SHP77 treated with DMSO at 0.1 percent for 48 hours (cell line): ENCODE measurements at places on chromosomes 1 and 21.

GRCh38 chr1:14924455-14925331, 228.9 kb upstream of the TMEM51 start:
- no peak for DNase-seq

DNA sequence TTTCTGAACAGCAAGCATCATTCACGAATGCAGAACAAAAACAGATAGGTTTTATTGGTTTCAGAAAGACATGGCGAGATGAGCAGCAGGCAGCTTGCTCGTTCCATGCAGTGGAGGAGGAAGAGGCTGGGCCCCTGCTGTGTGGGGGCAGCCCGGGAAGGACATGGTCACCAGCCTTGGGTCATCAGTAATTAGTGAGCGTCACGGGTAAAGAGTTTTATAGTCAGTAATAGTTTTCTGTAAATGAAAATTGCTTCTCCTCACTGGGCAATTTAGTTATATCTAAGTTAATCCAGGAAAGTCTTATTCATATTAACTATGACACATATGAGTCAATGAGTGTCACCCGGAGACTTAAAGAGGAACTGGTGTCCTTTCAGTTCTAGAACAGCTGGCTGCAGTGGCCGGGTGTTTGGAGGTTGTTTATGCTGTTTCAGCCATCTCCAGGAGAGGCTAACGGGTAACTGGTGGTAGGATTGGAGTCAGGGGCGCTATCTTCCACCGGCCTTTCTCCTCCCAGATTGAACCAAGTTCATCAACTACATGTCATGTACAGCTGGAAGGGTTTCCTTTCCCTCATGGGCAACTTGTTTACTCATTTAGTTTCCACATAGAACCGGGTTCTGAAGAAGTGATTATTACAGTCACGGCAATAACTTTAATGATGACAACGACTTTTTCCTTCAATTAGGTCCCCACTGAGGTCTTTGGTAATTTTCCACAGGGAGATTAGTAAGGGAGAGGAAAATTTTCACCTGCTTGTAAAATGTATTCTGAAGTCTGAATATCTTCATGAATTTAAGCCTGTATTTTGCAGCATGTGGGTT, 34.6 kb upstream of the SLC45A1 start:
- no peak for DNase-seq

DNA sequence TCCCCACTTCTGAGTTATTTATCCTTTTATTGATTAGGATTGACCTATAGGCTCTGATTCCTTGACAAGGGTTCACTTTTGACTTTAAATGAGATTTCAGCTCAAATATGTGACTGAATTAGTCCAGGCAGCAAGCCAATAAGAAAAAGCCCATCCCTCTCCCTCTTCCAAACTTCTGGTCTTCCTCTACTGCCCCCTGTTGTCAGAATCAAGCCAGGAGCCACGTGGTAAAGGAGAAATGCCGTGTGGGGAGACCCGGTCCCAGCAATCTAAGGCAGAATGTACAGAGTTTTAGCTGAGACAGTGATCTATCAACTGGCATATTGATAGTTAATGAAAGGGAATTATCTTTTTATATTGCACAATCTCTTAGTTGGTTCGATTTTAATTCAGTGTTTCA, 5.2 kb downstream of the ADAMTS5 start:
- DNase-seq = no peak

DNA sequence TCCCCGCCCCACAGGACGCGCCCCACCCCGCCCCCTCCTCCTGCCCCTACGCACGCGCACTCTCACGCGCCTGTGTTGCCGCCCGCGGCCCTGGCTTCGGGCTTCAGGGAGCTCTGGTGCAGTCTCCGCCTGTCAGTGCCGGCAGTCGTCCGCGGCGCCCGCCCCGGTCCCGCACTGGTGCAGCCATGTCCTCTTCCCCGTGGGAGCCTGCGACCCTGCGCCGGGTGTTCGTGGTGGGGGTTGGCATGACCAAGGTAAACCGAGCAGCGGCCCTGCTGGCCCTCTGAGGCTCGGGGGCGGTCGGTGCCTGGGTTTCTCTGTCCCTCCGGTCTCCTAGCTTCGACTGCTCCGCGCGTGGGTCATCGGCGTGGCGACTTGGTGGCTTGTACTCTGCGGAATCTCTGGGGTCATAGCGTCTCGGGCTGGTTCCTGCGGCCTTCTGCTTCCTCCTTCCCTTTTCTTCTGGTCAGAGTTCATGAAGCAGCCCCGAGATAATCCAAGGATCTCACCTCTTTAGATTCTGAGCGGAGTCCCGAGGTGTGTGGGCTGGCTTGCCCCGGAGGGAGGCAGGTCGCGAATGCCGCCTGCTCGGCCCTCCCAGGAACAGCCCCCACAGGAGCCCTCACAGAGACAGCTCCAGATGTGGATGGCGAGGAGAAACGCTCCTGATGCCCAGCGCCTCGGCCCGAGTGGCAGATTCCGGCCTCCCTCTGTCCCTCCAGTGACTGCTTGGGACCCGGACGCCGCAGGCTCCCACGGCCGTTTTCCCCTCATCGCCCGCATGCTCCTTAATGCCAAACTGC, at the start of gene SCP2:
SCP2 (plus strand) TSS at position 65 of the 803 bp plus-strand sequence; CDS start at position 186, 121 bp downstream.
- DNase-seq = no peak

DNA sequence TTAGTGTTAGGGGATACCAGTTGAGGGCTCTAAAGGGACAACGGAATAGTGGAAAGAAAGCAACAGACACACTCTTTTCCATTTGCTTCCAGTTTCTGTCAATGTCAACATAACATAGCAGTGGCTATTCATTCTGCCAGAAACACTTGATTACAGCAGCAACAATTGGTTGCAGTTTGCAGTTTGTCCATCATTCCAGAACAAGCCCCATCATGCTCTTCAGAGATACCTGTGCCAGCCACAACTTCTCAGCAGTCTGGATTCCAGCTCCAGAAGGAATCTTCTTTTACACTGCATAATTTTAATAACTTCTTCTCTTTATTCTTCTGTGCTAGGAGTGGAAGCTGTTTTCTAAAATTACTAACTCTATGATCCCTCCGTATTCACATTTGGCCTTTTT, 1521.4 kb downstream of the PLA2G4A start:
- DNase-seq = no peak

GRCh38 chr1:48216313-48216712, 6.2 kb upstream of the SLC5A9 start:
- DNase-seq = no peak

- no peak for DNase-seq
Measured at GRCh38 chr1:238777551-238777950, 608.8 kb upstream of the CHRM3 start.

DNA sequence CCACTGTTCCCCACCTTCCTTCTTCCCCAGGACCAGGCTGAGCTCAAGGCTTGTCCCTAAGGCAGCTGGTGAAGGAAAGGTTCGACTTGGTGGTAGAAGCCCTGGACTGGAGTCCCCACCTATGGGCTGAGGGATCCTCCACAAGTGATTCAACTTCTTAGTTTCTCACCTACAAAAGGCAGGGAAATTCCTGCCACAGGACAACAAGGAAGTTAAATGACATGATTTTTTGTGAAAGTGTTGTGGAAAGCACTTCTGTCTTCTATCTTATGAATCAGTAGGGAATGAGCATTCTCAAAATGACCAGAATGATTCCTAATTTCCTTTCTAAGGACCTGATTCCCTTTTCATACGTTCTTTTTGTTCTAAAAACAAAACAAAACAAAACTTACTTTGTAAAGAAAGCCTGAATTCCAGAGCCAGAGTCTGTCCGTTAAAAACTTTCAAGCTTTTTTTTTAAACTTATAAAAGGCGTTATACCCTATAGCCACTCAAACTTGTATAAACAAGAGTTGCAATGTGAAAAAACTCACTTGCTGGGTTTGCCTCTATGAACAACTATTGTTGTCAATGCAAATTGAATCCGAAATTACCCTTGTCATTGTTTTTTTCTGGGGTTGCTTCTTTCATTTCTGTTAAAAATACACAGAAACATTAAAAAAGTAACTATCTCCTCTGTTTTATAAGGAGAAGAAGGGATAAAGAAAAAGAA, 12.2 kb downstream of the KCNJ15 start:
- DNase-seq = no peak

DNA sequence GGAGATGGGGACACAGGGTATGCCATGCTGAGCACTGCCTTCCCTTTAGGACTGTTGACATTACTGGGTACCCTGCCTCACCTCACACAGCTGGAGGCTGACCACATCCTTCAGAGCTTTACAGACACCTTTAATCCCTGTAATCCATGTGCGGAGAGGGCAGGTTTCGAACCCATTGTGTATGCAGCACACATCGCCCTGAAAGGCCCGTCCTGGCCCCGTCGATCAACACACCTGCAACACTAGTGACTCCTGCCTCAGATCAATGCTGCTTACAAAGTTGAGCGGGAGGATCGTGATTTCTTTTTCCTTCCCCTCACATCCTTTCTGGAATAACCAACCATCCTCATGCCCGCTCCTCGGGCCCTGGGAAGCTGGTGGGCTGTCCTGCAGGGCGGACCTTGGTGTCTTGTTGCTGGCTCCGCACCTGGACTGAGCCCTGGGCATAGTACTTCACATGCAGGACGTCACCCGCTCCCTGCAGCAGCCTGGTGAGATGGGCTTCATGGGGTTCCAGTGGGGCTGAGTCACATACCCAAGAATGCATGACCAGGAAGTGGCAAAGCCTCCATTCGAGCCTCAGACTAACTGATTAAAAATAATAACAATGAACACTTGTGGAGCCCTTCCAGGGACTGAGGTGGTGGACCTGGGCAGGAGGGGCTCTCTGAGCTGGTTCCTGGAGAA, 403.6 kb downstream of the PTPRU start:
- no peak for DNase-seq

GRCh38 chr1:20932437-20932977, 145.4 kb upstream of the HP1BP3 start:
- no peak for DNase-seq

- DNase-seq = no peak
Measured at GRCh38 chr1:160837558-160838205, 25.0 kb downstream of the CD244 start.

DNA sequence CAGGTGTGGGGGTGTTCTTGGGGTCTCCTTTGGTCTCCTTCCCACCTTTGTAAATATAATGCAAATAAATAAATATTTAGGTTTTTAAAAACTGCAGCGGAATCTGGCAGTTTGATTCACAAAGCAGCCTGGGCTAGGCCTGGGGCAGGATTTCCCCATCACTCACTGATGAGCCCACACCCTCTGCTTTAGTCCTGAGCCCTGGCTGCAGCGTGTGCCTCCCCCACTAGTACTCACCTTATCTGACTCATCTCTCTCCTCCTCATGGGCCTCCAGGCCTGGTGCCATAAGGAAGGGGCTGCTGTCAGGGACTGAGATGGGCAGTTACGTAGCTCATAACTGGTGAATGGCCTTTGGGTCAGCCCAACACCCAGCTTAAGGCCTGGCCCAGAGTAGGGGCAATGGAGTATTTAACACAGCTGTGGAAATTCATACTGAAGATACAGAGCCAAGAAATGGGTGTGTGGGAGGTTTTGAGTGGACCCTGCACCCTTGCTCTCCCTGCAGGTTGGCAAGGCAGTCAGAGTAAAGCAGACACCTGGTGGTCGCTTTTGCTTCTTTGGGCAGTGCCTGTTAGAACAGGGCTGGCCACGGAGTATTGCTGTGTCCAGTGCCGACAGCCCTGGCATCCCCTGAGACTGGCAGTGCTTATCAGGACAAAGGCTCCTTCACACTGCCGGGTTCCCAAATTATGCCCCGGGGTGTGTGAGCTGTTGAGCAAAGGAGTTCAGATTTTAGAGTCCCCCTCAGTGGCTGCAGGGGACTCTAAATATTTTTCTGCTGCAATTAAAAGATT, 39.7 kb downstream of the AZIN2 start:
- no peak for DNase-seq

DNA sequence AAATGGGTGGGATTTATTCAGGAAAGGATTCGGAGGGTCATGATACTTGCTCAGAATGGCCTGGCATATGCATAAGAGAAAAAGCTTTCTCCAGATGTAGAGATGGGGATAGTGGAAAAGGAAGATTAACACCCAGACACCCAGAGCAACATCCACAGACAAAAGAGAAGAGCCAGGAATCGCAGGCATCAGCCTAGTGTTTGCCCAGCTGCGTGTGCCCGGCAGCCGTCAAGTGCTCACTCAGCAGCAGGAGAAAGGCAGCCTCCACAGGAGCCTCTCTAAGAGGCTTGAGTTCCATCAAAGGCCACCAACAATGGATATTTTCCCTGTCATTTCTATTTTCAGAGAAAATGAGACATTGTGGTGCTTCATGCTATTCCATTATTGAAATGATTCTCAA, 54.7 kb downstream of the NTPCR start:
- DNase-seq = peak; percentile 89

DNA sequence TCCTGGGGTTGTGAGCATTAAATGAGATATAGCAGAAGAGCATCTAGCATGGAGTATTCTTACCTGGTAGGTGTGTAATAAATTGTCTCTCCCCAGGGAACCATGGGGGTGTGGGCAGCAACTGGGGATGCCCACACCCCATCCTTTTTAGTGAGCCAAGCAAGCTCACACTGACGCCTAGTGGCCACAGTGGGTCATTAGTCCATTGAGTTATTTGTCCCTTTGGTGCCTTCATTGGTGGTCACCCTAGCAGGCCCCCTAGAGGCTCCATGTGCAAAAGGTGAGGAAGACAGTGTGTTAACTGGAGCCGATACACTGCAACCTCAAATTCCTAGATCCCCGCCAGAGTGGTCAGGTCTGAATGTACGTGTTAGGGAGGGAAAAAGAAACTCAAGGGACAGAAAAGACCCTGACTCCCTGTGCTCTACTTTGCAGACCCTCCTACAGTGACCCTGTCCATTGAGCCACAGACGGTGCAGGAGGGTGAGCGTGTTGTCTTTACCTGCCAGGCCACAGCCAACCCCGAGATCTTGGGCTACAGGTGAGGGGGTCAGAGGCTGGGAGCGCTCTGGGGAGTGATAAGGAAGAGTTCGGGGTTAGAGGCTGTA, 93.3 kb upstream of the CD1D start:
- peak; percentile 15 for DNase-seq

DNA sequence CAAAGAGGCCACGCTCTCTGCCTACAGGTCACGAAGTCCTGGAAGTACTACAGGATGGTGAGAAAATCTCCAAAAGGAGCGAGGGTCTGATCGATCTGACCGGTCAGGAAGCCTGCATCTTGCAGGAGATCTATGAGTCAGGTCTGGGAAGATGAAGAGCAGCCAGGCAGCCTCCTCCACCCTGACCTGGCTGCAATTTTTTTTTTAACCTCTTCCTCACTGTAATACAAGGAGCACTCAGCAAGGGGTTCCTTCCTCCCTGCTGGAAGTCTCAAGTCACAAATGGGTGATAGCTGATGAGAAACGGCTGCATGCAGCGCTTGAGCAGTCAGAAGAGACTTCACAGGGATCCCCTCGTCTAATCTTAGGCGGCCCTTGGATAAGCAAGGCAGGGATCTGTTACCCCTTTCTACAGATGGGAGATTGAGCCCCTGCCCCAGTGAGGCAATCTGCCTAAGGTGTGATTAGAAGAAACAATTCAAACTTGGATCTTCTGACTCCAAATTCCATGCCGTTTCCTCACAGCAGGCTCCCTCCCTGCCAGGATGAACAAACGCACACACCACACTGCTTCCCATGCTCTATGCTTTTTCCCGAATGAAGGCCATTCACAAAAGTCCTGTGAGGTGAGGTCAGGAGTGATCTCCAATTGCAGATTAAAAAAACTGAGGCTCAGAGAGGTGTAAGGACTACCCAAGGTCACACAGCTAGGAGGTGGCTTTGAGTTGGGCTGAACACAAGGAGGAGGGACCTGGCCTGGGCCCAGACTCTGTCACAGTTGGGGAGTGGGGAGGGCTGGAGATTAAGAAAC, 48.3 kb downstream of the ECE1 start:
- no peak for DNase-seq

- DNase-seq = no peak
Measured at GRCh38 chr1:186828611-186829454, at the start of gene PLA2G4A. PLA2G4A (plus strand) TSS chr1:186828949; CDS start chr1:186854355, 25,406 bp downstream.
